ENCODE measurements at places on chromosomes 4 and X.

DNA sequence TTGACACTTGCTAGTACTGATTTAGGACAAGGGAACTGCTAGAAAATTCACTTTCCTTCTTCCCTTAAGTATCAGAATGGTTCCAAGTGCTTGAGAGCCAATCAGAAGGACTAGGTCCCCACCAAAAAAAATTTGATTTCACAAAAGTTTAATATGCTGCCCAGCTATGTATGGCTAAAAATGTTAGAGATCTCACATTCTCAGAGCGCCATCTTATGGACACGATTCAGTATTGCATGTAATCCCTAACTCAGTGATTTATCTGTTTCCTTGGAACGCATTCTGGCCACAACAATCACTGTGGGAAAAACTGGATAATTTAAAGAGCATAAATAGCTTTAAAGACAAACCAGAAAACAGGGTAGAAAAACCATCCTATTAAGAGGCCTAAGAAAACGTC is 255.1 kb upstream of the GPC4 start:
- no peak for DNase-seq

- no peak for DNase-seq
These were observed 59.2 kb upstream of the ZC4H2 start for GRCh38 chrX:65035446-65035770.

DNA sequence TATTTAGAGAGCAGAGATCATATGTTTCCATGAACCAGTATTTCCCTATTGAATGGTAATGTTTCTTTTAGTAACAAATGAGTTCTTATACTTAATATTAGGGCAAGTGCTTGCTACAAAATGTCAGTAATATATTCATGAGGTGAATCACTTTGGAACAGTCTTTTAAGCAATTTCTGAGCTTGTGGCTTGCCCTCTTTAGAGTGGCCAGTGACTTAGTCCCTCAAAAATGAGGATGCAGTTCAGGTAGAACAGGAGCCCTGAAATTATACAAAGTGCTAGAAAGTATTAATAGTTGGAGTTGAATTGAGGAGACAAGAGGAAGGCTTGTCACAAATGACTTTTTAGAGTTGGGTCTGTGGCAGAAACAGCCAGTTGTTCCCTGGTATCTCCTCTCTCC is 53.4 kb upstream of the PITX2 start:
- no peak for DNase-seq

DNA sequence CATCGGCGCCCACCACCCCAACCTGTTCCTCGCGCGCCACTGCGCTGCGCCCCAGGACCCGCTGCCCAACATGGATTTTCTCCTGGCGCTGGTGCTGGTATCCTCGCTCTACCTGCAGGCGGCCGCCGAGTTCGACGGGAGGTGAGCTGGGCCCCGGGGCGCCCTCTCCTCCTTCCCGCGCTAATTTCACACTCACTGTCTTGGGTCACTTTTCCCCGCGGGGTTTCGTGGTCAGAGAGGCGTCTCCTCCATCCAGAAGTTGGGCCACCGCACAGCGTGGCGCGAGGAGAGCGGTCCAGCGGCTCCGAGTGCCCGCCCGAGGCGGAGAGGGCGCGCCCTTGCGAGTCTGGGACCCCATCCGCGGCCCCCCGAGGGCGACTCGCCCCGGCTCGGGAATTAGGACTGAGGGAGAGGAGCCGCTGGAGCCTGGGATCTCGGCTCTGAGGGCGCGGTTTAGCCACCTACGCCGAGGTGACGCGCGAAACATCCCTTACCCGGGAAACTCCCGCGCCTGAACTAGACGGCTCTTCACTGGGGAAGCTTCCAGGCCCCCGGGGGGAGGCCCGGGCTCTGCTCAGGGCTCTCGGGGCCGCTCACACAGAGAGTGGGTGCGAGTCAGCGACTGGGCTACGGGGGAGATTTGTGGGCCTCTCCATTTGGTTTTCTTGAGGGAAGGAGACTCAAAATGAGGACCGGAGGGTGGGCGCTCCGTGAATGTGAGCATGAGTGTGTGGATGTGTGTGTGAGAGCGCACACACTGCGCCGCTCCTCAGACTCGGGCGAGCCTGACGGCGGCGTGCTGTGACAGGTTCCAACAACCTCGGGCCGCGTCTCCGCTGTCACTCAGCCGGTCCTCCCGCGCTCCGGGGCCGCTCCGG is 551 bp downstream of the NPNT start:
- DNase-seq, result no peak

DNA sequence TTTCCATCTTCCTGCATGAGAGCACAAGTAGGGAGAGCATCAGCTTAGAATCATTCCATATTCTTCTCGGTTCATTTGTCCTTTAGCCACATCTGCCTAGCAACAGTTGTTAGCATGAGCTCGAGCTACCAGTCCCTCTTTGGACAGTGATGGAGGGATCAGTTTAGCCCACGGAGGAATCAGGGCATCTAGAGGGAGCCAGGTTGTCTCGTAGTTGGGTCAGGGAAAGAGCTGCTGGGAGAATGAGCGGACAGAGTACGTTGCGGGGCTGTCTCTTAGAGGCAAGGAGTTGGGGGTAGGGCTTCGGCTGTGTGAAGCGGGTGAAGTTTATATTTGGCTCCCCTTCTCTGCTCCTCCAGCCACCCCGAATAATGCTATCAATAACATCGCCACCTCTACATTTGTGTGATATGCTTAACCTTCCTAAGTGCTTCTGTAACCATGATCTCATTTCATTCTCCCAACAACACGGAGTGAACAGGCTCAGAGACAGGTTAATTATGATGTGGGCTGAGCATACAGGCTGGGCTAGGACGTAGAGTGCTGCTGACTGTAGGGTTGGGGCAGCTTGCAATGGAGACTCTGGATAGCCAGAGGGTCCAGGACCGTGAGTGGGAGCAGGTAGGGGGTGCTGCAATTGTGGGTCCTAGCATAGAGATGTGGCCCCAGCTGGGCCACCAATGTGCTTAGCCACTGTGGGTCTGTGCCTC is 72.6 kb downstream of the FRMPD3 start:
- DNase-seq, result no peak

- DNase-seq, result no peak
These were observed 149.3 kb upstream of the FABP2 start for GRCh38 chr4:119471259-119471658.

- no peak for DNase-seq
These were observed 9.3 kb upstream of the HAUS3 start for GRCh38 chr4:2251073-2251794.

- DNase-seq, result no peak
These were observed 179.4 kb downstream of the FBXW7 start for GRCh38 chr4:152356428-152357034.

DNA sequence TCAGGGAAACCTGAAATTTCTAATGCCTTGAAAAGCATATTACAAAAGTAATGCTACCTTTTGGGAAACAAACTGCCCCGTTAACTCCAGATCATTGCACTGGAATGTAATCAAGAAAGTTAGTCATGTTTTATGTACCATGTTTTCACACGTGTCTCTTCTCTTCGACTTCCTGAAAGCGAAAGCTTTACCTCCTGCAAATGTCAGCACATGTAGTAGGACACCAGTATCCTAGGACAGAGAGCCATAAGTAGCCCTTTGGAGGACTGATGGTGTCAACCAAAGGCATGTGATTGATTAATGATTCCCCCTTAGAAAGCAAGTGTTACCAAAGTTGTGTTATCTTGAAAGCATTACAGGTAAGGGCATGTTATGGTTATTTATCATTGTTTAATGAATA is 8.8 kb upstream of the MND1 start:
- no peak for DNase-seq

- no peak for DNase-seq
These were observed 124.3 kb upstream of the TRIM2 start for GRCh38 chr4:153079857-153080391.

- no peak for DNase-seq
These were observed 281.8 kb upstream of the UGT8 start for GRCh38 chr4:114316789-114317188.

DNA sequence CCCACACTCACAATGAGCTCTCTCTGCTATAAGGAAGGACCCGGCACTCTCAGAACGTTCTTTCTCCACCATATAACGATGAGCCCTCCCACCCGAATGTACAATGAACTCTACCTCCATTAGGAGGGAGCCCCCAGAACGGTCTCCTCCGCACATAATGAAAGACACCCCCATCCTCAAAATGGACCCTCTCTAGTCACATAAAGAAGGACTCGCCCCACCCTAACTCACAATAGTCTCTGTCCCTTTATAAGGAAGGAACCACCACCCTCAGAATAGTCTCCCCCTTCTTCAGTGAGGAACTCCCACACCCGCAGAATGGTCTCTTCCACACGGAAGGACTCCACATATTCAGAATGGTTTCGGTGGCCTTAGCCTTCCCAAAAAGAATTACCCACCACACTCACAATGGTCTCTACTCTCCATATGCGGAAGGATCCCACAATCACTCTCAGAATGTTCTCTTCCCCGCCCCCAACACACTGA is 477 bp downstream of the SLC35A2 start:
- DNase-seq, result no peak

DNA sequence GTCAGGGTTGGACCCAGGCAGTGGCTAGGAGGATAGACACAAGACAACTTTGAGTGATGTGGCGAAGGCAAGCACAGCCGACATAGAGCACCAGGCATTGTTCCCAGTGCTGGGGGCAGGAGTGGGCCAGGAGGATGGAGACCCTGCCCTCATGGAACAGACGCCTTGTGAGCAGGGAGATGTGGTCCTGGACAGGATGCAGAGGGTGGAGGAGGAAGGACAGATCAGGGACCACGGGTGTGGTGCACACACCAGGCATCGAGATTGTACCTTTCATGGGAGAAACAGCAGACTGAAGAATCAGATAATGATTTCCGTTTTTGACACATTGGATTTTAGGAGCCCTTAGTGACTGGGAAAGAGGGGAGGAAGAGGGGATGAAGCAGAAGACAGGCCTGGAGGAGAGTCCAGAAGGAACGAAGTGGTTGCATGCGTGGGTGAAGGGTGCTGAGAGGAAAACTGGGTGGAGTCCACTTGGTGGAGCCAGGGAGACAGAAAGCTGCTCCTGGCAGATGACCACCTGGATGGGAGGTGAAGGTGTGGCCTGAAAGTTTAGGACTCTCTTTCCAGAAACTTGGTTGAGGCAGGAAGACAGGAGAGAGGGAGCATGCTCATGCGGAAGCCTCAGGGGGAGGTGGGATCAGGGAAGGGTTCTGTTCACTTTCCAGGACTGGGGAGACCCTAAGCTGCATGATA is 27.9 kb upstream of the MAP3K15 start:
- DNase-seq, result no peak

- DNase-seq, result no peak
These were observed 1.5 kb upstream of the DIPK2B start for GRCh38 chrX:45202171-45202570.

- DNase-seq, result no peak
These were observed 43.2 kb upstream of the NEIL3 start for GRCh38 chr4:177266506-177266905.

GRCh38 chr4:82889287-82889686 is 1.7 kb downstream of the SEC31A start:
- no peak for DNase-seq

DNA sequence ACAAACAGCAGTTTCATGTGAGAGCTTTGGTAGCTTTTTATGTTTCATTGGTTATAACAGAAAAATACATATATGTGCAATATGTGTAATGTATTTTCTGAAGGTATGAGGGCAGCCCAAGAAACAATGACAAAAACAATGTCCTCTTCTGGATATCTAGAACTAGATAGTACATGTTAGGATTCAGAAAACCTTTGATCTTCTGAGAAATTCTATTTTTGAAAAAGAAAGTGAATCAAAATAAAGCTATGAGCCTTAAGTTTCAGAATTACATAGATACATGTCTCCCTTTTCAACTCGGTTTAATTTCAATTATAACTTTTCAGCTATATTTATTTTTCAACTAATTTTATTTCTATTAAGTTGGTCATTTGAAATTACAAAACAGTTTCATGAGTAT is 131.9 kb downstream of the REELD1 start:
- no peak for DNase-seq

GRCh38 chr4:81913427-81913879 is 441.7 kb upstream of the RASGEF1B start:
- peak; percentile 20 for DNase-seq

GRCh38 chr4:53150631-53151488 is 215.0 kb downstream of the SCFD2 start:
- no peak for DNase-seq
